ENCODE measurements at places on chromosomes 4 and X.

GRCh38 chr4:7291372-7292114 lies 99.2 kb downstream of the SORCS2 start:
- DNase-seq, result no peak

- DNase-seq, result no peak
Measured at GRCh38 chrX:115264009-115264408, 25.5 kb upstream of the LUZP4 start.

DNA sequence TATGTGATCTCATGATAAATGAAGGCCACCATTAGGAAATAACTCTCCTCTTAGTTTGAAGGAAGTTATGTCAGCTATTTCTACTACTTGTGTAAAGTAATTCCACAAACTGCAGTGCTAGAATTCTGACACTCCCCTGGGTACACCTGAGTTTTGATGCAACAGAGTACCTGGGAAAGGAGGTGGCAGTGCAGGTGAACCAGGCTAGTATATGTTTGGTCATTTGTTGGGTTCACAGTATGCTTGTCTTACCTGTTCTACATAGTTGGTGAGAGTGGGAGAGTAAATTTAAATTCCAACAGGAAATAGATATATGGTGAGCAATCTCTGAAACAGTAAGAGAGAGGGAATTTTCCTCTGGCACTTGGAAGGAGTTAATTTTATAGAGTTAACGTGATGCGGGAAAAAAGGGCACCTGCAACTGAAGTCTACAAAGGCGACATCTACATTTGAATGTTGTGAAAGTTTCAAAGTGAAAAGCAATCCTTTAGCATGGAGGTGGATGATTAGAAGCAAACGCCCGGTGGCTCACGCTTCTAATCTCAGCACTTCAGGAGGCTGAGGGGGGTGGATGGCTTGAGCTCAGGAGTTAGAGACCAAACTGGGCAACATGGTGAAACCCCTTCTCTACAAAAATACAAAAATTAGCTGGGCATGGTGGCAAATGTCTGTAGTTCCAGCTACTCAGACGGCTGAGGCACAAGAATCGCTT lies 8.3 kb upstream of the SLC10A6 start:
- no peak for DNase-seq

- no peak for DNase-seq
Measured at GRCh38 chr4:102493257-102493656, 7.9 kb upstream of the NFKB1 start.

- no peak for DNase-seq
Measured at GRCh38 chr4:125315576-125316400, 1.0 kb downstream of the FAT4 start.

DNA sequence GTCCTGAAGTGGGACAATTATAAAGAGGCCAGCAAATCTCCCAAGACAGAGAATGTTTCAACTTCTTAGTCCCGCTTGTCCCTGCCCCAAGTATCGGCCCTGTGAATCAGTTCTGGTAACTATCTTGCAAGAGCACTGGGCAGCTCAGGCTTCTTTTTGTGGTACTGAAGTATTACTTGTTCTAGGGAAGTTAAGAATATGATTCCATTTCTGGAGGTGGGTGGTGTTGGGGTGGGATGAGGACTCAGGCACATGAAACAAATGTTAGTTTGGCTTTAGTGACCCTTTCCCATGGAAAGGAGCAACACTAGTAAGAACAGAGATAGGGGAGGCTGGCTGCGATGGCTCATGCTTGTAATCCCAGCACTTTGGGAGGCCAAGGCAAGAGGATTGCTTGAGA lies 28.9 kb downstream of the HOPX start:
- DNase-seq, result no peak

GRCh38 chrX:6778544-6779503 lies 243.9 kb upstream of the VCX3A start:
- no peak for DNase-seq

DNA sequence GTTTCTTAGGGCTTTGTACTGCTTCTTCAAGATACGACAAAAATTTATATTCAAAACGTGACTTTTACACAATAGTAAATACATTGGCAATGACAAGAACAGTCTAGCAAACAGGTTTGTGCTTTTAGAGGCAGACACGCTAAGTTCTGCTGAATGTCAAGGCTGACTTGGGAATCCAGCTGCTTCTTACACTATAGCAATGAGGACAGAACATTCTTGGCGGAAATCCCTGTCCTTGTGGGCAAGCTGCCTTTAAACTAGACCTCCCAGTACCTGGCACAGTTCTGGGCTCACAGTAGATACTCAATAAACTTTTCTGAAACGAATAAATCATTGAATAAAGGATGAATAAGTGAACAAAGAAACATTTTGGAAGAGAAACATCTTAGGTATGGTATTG lies 148.2 kb downstream of the RASL11B start:
- no peak for DNase-seq

DNA sequence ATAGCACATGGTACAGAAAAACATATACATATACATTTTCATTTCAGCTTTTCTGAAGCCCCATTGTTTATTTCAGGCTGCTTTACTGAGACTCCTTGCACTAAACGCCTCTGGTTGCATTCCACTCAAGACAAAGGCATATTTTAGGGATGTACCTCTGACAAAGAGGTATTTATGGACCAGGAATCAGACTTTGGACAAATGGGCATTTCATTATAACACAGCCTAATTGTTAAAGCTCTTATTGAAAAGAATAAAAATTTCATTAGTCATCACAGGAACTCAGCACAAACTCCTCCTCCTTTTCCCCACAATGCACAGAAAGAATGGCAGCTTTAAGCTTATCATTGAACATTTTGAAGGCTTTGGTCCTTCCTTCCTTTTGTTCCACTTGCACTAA lies 62.9 kb upstream of the UGT8 start:
- no peak for DNase-seq

DNA sequence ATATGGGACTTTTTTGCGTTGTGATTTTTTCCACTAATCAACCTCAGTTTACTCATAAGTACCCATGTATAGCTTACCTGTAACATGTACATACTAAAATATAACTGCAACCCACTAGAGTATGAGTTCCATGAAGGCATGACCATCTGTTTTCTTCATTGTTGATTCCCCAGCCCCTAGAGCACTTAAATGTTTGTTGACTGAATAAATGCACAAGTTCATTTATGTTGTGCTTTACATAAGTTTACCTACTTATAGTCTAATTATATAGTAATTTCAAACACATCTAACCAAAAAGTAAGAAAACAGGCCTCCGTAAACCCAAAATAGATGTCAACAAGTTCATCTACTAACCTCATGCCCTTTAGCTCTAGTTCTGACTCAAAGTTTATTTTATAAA lies 34.7 kb downstream of the DCHS2 start:
- DNase-seq, result no peak

DNA sequence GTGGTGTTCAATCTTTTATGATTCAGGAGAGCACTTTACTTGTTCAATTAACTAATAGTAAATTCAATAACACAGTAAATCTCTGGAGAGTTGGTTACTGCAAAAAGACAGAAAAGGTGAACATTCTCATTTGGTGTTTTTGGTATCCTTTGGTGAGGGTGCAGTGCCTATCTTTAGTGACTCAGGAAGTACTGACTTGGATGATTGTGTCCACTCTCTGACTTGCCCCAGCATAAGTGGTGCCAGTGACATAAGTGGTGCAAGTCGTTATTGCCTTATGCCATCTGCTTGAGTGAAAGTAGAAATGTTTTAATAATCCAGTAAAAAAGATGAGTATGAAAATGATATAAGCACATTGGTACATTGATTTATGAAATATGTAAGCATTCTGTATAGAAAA lies 27.0 kb downstream of the GUCY1B1 start:
- no peak for DNase-seq

DNA sequence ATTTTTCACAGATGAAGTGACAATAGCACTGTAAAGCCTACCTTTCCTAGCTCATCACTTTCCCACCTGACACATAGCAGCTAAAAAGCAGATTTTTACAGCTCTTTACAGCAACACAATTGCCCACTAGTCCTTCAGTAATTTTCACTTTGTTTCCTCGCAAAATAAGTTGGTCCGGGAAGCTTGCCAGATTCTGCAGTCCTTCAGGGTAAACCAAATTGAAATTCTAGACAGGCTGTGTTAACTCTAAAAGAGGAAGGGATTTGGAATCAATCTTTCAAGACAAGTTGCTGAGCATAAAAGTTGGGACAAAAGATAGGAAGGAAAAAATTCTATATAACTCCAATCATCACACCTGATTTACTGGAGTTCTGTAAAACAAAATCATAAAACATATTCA lies 8.7 kb downstream of the C1QTNF7 start:
- DNase-seq, result no peak

GRCh38 chrX:118496763-118497079 lies 1.1 kb downstream of the DOCK11 start:
- DNase-seq, result no peak

DNA sequence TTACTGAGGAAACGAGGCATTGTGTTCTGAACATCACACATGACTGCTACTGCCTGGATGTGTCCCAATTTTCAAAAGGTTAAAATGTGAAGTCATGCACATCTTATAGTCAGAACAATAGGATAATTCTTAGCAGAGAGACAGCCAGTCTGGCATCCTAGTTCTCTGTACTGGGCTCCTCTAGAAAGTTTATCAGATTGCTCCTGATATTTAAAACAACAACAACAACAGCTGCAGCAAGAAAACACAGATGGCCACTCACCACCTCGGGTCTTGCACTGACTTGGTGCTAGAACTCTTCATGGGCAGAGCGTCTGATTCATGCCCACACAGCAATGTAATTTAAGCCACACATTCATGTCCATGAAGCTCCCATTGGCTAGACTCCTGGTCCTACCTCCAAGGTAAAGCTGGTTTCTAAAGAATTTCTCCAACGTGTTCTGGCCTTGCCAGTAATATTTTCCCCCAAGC lies 33.3 kb upstream of the SLC2A9 start:
- DNase-seq, result no peak

GRCh38 chrX:109926743-109927662 lies 75.9 kb upstream of the TMEM164 start:
- DNase-seq, result no peak

DNA sequence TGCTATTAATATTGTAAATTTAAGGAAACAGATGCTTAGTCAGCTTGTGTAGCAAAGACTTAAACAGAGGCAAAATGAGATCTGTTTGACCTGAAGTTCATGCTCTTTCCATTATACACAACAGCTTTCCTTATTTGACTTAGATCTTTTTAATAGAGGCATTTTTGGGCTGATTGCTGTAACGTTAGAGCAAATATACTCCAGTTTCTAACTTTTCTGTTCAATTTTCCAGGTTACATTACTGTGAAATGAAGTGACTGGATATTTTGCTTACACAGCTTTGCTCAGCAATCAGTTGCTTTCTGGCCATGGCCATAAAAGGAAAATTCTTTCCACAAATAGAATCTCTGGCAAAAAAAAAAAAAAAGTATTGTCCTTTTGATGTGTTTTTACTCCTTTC lies 146.2 kb downstream of the PCDH7 start:
- no peak for DNase-seq

- no peak for DNase-seq
Measured at GRCh38 chrX:40734971-40735324, 394 bp downstream of the MED14 start.

DNA sequence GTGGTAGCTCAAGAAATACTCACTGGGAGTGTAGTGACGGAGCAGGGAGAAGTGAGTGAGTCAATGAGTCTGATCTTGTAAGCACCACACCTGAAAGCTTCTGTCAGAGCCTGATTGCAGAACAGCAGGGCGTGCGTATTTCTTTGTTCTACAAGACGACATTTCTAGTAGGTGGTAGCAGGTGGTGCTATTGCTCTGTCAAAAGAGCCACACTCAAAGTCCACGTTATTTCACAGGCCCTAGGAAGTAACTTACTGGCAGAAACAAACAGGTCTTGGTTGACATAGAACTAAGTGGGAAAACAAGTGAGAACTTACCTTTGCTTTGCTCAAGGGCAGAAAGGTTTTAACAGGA lies 46.4 kb upstream of the SPRY1 start:
- no peak for DNase-seq

- DNase-seq, result no peak
Measured at GRCh38 chrX:107730298-107730655, 45.3 kb downstream of the TSC22D3 start.

DNA sequence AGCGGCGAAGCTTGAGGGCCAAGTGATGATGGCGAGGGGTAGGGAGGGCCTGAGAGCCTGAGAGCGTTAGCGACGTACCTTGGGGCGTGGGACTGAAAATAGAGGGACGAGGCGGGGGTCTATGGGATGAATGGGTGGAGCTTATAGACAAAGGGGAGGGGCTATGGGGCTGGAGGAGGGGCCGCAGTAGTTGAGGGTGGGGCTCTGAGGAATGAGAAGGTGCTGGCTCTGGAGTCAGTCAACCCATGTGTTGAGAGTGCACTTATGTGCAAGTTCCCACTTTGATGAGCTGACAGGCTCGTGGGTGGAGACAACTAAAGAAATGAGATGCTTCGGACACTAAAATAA lies 488 bp downstream of the TBC1D25 start:
- peak; percentile 26 for DNase-seq
